Effector CD4-positive, alpha-beta T cell (primary cell): ENCODE measurements at places on chromosomes 2 and 18.

GRCh38 chr2:214575030-214575429 lies 164.2 kb downstream of the VWC2L start:
- DNase-seq: no peak

- no peak for DNase-seq
These were observed 107.1 kb downstream of the PLB1 start for GRCh38 chr2:28602751-28603639.

- no peak for DNase-seq
These were observed 65.6 kb downstream of the COL5A2 start for GRCh38 chr2:189113963-189114362.

GRCh38 chr18:23735021-23735464 lies 45.8 kb downstream of the LAMA3 start:
- DNase-seq: no peak

DNA sequence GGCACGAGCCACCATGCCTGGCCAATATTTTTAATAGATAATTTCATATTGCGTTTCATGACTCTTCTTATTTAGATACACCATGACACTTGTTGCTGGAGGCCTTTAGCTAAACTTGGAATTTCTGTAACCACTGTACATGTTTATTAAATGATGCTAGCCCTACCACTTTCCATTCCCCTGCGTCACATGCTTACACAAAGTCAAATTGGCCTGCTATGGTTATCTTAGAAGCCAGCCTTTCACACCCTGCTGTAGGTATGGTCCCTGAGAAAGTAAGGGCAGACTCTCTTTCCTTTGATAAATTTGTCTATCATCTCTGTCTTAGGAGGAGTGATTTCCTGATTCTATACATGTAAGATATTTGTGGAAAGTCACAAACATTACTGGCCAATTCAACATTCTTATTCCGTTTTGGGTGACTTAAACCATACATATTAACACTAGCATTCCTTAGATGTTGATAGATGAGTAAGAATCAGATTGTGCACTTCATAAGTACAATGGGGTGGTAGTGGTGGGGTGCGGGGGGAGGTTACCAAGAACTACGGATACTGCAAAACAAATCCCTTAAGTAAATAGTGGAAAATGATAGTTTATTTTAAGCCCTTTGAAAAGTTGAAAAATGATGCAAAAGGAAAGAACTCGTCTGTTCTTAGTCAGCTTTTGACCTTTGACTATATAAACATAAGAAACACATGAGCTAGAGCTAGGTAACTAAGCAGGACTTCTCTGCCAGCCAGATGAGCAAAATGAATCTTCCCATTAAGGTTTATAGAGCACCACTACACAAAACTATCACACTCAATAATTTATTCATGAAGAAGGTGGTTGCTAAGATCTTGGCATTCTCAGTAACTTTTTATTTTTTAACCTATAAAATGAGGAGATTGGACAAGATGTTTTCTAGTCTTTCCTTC lies 7.9 kb upstream of the NDUFV2 start:
- DNase-seq: no peak

- DNase-seq: no peak
These were observed 426.7 kb downstream of the SETBP1 start for GRCh38 chr18:45107425-45107824.
